ENCODE measurements at places on chromosomes 5 and 9. TPM values are rescaled to one million over a fixed set of nuclear protein-coding genes. Genes with fewer than 3 reads are reported as not detected.

Gene BTNL3
- 0.14 TPM for total RNA-seq

GRCh38 chr5:95063492-95063891 is 221.4 kb downstream of the MCTP1 start:
- DNase-seq, result no peak

DNA sequence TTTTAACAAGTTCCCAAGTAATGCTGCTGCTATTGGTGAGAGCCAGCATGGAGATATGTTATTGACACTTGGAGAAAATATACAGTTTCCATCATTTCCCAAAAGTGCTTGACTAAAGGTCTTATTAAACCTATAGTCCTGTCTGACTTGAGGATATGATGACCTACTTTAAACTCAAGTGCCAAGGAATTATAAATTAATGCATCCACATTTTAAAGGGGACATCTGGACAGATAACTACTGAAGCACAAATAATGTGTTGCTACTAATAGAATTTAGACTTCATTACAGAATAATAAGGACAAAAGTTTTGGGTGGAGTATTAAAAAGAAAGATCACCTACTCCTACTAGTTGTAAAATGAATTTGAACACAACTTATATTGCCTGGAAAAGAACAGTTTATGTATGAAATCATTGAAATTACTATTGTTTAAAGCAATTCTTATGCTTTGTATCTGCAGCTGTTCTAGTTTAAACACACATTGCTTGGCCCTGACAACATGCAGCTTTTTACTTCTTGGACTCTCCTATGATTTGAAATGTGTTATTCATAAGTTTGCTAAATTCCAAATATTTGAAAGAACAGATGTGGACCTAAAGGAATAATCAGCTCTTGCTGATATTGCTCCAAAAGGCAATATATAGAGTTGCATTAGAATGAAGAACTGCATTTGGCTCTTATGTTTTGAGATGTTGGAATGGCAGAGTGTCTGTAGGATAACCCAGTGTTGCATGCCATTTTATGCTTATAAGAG is 73.4 kb downstream of the SGCD start:
- DNase-seq, result no peak

DNA sequence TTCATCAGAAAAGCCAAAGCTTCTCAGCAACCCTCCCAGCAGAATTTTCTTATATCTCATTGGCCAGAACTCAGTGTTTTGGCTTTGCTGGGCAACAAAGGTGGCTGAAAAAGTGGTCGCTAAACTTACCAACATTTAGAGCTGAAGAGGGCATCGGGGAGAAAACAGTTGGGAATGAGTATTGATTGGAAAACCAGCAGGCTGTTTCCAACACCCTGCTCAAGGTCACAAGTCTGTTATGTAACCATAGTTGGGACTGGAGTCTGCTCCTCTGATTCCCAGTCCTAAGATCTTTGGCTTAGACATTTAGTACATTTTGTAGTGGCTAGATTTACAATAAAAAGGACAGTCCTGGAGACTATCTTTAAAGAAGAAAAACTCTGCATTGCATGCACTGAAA is 17.1 kb downstream of the IL12B start:
- DNase-seq, result no peak

- no peak for DNase-seq
Observed at GRCh38 chr5:169404223-169404622, 103.3 kb upstream of the SLIT3 start.

GRCh38 chr9:115341426-115341825 is 223.5 kb upstream of the TNC start:
- no peak for DNase-seq

GRCh38 chr5:88687373-88687911 is 195.5 kb downstream of the MEF2C start:
- no peak for DNase-seq

Gene OTP
- not detected for total RNA-seq

- DNase-seq, result peak; percentile 89
Observed at GRCh38 chr9:129696944-129697655, 31.7 kb downstream of the PRRX2 start.

DNA sequence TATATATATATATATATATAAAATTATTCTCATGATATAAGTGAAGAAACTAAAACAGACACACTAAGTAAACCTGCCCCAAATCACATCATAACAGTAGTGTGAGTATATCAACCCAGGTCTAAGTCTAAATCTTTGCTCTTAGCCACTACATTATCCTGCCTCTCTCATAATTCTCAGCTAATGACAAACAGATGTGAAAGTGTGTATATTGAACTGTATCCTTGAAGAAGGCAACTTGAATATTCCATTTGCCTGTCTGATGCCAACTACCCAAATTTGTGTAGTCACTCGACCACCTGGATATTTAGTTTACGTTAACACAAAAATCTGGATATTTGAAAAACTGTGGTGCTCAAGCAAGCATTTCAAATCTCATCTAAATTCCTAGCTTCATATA is 97.4 kb downstream of the PPP2R2B start:
- no peak for DNase-seq

Gene ECSCR
- 10.8 TPM for total RNA-seq

Gene CDKN2A
- total RNA-seq, result 15.9 TPM

- no peak for DNase-seq
Observed at GRCh38 chr9:136534366-136534765, 11.5 kb downstream of the NOTCH1 start.

Gene HMGCR
- 82.9 TPM for total RNA-seq

Gene SLC6A19
- under 0.01 TPM for total RNA-seq

Gene PHF24
- 0.14 TPM for total RNA-seq

DNA sequence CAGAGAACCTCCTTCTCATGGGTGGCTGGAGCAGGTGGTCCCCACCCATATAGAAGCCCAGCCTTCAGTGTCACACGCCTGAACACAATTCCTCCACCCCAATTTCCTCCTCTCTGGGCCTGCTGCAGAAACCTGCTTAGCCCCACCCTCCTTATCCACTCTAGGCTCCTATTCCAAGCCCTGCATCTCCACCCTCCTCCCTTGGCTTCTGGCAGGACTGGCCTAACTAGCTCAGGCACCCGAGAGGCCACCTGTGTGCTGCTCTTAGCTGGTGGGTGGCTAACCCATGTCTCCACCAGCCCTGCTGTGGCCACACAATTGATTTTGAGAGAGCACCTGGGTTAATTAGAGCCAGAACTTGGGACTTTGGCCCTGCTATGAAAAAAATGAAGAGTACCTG is 77.3 kb upstream of the ATP10B start:
- no peak for DNase-seq

DNA sequence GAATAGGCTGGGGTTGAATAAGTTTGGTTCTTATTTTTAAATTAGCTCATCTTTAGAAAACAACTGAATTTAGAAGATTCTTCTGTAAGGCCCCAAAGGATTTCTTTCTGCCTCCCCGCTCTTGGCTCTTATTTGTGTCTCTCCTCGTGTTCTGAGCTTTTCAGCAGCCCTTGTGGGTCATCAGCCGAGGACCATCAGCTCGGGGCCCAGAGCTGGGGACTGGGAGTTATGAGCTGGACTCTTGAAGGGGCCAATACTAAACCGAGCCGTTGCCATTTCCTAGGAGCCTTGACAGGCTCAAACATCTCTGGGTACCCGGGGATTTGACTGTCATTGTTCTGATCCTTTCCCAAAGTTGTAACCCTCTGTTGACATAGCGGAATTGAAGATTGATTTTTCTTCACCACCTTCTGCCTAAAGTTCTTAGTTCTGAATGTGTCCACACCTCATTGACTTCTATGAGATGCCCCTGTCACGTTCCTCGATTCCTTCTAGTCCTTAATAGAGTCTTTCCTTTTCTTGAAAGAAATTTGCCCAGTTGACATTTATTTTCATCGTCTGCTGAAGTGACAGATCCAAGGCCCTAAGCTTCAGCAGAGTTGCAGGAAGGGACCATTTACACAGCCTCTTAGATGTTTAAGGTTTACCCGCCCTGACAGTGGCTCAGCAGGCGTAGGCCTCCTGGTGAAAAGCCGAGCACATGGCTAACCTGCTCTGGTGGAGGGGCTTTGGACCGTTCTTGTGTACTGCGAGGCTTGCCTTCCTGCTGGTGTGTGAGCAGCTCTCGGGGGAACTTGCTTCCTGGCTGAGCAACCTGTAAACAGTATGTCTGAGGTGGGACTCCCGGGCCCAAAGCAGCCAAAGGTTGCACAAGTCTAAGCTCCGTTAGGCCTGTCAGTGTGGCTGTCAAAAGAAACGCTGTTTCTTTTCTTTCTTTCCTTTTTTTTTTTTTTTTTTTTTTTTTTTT is 24.0 kb downstream of the ABL1 start:
- peak; percentile 14 for DNase-seq

DNA sequence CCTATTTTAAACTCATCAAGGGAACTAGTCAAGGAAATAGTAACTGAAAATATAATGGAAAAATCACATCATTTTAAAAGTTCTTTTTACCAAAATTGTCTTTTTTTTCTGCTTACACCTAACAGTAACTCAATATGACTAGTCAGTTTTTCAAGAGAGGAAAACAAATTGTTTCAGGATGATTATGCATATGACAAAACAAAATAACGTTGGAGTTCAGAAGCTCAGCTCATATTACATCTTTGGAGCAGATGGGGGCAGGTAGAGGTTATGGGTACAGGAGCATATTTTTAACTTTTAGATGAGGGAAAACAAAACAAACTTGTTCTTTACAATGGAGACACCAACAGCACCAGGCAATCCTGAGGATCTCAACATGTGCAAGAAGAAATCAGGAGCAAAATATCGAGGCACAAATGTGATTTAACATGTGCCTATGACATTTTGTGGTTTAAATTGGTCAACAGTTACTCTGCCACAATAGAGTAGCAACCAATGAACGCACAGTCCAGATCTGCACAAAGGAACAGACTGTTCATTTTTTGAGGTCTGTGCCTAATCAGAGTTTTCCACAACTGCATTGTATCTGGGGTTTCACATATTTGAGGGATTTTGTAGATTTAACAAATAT is 659.0 kb downstream of the ANXA1 start:
- no peak for DNase-seq

DNA sequence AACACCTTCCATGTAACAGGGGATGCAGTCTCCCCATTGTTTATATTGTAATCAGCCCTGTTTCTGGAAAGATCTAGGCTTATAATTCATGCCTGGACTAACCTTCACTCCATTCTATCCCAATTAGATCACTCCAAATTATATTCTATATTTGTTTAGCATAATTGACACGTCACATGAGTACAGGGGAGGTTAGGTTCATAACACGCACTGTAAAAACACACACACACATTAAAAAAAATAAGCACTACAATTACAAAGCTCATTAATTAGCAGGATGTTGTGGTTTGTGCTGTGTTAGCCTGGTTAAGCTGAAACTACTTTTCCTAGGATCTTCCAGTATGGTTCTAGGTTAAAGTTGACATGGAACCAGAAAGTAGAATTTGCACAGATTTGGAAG is 126.0 kb downstream of the MLLT3 start:
- DNase-seq, result no peak

Gene HCN1
- not detected for total RNA-seq

Gene RNF208
- total RNA-seq, result 8.5 TPM

DNA sequence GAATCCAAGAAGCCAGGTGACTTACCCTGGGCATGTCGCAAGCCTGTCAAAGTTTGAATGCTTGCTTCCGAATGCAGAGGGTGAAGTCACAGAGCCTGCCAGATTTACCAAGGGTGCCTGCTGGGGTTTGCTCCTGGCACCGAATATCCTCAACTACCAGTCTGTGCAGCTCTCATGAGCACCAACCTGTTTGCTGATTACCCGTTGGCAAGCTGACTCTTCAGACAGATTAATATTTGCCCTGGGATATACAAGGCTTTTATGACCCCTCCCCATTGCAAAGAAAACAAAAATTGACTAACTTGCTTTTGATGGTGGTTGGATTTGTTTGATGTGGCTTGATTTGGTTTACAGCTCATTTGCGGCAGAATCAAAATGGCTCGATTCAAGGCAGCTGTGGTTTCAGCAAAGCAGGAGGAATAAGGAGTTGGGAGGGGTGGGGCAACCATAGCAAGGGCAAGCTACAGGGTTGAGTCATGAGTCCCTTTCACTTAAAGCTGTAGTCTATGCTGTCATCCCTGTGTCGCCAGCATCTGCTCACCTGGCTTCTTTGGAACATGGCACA is 82.3 kb upstream of the AGXT2 start:
- no peak for DNase-seq

DNA sequence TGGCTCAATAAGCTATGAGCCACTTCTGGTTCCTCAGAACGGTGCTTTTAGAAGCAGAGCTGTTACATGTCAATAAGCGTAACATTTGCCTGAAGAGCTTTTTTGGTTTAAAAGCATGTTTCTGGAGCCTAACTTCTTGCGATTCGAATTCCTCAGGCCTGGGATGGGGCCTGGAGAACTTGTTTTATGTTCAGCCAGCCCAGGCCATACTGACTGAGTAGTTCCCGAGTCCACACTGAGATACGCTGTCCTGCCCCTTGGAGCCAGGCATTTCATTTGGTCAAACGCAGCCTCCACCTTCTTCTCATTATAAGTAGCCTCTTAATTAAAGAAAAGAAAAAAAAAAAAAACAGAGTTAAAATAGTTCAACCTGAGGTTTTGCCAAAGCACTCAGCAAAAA is 260.6 kb upstream of the ANKRD55 start:
- DNase-seq, result no peak

- DNase-seq, result no peak
Observed at GRCh38 chr5:174065528-174066197, 20.2 kb downstream of the NSG2 start.

Gene IFNB1
- total RNA-seq, result not detected

DNA sequence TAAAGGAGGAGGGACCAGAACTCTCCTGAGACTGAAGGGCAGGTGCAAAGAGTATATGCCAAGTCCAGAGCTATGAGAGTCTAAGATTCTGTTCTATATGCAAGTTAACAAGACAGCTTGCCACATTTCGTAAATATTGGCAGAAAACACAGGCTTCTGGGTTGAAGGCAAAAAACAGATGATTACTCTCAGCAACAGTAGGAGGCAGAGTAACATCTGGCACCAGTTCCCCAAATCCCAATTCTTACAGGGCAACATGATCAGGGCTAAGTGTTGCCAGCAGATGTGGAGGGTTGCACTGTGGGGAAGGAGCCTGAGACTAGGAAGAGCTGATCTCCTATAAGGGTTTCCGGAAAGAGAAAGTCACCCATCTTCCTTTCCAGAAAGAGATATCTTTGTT is 179.4 kb downstream of the PJA2 start:
- DNase-seq, result no peak

Gene IL3
- not detected for total RNA-seq

- no peak for DNase-seq
Observed at GRCh38 chr9:105114318-105114717, 130.1 kb upstream of the SLC44A1 start.

Gene GMCL2
- not detected for total RNA-seq

Gene SPATA31D1
- not detected for total RNA-seq

Gene BRINP1
- 3.8 TPM for total RNA-seq

Gene TIFAB
- not detected for total RNA-seq

- no peak for DNase-seq
Observed at GRCh38 chr5:86565197-86565789, 52.4 kb upstream of the COX7C start.

Measured in adrenal gland (tissue), 19 donors.